ENCODE measurements at places on chromosomes 2 and 18.

DNA sequence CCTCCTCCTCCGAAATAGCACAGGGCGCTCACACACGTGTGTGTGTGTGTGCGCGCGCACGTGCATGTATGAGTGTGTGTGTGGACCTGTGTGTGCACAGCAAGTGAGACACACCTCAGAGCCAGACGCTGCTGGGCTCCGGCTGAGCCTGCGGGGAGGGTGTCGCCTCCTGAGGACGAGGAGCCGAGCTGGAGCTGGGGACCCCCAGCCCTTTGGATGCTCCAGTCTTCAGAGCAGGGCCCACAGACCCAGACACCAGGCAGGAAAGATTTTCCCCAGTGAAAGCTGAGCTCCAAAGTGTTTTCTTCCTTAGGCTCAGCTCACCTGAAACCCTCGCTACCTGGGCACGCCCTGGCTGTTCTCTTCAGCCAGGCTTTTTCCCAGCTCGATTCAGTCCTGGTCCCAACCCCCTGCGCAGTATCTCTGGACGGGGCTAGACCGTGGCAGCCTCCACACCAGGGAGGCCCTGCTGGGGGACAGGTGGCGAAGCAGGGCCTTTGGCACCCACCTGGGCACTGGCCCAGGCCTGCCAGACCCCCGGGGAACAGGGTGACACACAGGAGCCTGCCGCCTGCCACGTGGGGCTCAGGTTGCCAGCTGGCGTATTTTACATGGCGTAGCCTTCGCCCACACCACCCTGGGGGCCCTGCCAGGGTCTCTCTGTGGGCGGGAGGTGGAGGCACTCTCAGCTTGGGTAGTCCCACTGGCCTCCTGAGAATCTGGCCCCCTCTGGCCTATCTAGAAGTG lies 36.2 kb downstream of the PDIA6 start:
- no peak for DNase-seq

DNA sequence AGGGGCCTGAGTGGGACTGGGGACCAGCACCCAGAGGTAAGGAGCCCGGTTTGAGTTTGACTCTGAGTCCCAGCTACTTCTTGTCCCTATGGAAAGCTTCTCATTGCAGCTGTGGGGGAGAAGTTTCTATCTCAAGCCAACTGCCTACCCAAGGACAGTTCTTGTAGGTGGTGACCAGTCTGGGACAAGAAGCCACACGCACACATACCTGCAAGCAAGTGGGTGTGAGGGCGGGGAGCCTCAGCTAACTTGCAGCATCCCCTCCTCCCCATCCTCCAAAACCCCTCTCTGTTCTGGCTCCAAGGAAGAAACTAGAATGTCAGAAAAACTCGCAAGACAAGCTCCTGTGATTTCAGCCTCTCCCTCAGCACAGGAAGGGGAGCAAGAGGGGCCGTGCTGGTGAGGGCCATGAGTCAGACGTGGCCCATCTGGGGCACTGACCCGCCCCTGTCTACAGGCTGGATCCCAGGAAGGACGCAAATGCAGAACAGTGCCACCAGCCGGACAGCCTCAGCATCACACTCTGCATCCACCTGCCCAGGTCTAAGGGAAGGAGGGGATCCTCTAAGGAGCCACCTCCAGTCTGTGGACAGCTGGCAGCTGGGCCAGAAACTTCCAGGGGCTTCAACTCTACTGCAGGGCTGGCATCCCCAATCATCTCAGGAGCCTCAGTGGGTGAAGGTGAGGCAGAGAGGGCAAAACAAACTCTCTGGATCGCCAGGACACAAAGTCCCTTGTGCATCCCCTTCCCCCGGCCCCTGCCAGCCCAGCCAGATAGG lies 103.4 kb downstream of the TNS1 start:
- DNase-seq, result peak; percentile 37

GRCh38 chr2:84486441-84487115 lies 27.5 kb upstream of the SUCLG1 start:
- no peak for DNase-seq

- no peak for DNase-seq
Observed at GRCh38 chr2:161234627-161235026, 73.6 kb upstream of the PSMD14 start.

DNA sequence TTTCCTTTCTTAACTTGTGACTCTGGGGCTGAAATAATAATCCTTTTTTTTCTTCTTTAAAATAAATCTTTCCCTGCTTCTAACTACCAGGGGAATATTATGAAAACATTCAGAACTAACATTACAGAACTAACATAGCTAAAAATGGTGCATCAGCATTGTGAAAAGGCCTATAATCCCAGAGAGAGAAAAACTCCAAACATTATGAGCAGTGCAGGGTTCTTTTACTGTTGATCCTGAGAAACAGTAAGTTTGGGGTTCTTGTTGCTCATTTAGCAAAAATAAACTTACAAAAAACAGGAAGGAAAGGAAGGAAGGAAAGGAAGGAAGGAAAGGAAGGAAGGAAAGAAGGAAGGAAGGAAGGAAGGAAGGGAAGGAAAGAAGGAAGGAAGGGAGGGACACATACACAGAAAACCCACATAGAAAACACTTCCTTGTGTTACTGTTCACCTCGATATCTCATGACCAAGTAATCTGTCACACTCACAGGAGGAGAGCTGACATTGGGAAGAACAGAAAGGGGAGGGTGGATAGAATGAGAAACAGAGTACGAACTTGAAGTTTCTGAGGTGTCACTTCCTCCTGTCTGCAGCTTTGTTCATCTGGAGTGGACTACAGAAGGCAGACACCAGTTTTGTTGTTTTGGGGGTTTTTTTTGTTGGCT lies 18.4 kb upstream of the PIK3C3 start:
- no peak for DNase-seq

DNA sequence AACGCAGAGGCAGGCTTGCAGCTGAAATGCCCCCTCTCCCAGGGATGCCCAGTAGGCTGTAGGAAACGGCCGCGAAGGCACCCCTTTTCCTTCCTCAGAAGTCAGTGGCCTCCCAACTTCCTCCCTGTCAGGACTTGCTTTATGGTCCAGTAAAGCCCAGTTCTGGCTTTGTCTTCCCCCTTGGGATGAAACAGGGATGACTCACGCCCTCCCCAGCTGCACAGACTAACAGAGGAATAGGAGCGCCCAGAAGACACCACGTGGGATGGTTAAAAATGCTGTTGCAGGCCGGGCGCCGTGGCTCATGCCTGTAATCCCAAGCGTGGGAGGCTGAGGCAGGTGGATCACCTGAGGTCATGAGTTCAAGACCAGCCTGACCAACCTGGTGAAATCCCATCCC lies 6.9 kb downstream of the CREG2 start:
- no peak for DNase-seq

- peak; percentile 21 for DNase-seq
Observed at GRCh38 chr2:151999053-151999452, 99.8 kb downstream of the CACNB4 start.

- DNase-seq, result peak; percentile 56
Observed at GRCh38 chr2:237291138-237291792, 122.7 kb downstream of the COL6A3 start.

- DNase-seq, result no peak
Observed at GRCh38 chr2:144941743-144942488, 422.0 kb upstream of the ZEB2 start.
